Osteocyte (in vitro differentiated cells): ENCODE measurements at places on chromosomes 5 and 9. TPM values are rescaled to one million over a fixed set of nuclear protein-coding genes. Genes with fewer than 3 reads are reported as not detected.

FAM240B gene
- total RNA-seq = not detected in 2 replicates

CSF1R gene
- 1.1 and 1.2 TPM in 2 replicates for total RNA-seq

ECPAS gene
- 108 and 109 TPM in 2 replicates for total RNA-seq

ENHO gene
- 0.86 and 1.0 TPM in 2 replicates for total RNA-seq

PCDHGB1 gene
- total RNA-seq = 1.4 and 1.8 TPM in 2 replicates

DNA sequence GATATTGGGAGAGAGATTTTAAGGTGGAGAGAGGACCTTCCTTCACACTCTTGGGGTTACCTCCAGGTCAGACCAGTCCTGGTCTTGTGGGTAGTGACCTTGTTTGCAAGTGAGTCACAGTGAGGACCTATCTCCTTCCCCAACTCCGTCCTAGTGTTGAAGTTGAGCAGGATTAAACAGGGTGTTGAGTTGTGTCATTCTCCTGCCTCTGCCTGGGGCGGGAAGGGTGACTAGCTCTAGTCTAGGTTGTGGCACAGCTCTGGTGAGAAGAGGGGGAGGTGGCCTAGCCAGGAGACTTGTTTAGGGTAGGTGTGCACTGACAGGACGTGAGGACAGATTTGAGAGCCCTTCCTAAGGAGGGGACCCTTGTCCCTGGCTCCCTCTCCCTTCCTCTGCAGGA is 119.6 kb upstream of the PITX1 start:
- DNase-seq = peak; percentile 32

GRCh38 chr9:78320875-78321496 is 24.1 kb downstream of the PSAT1 start:
- DNase-seq = no peak

DNA sequence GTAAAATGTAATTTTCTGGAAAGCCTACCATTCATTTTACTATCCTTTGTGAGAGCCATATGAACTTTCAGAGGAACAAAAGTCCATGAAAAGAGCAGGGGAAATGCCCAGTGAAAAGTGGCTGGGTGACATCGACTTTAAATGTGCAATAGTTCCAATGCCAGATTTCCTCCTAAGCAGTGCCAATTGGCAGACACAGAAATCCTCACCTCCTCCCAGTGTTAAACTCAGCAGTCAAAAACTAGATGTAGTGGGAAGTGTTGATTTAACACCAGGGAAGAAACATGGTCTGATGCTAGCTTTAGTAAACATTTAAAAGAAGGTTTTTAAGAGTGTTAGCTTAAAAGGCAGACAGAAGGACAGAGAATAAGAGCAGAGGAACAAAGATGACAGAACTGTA is 2055.2 kb downstream of the MAT2B start:
- DNase-seq = no peak

DNA sequence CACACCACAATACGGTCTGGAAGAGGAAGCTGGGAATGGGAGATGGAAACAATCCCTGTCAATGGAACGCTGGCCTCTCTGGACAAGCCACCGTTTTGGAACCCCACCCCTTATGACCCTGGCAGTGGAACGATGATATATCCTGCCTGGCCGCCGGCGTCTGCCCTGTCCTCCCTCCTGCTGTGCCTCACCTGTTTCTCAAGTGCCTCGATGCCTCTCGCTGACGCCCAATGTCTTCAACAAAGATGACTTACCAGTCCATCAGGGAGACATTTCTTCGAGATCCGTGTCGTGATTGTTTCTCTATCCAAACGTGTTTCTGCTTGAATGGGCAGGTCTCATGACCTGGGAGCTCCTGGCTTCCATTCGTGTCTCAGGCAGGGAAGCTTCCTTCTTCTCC is 476.5 kb downstream of the SPATA31A7 start:
- peak; percentile 56 for DNase-seq

DNA sequence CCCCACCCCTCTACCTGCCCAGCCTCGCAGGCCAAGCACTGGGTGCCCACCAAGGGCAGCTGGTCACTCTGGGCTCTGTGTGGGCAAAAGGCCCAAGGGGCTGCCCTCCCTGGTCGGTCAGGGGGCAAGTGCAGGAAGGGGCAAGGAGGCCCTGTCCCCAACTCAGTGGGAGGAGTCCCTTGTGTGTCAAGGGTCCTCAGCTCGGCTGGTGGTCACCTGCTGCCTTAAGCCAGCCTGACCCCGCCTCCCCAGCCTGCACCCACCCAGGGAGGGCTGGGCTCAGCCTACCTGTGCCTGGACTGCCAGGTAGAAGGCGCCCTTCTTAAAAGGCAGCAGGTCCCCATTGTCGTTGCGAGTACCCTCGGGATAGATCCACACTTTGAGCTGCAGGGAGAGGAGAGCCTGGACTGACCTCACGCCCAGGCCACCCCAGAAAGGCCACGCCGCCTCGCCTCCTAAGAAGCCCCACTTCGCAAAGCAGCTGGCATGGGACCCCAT is 10.9 kb downstream of the AGPAT2 start:
- no peak for DNase-seq

GRCh38 chr9:135303280-135303647 is 176.3 kb upstream of the PPP1R26 start:
- DNase-seq = peak; percentile 69

DNA sequence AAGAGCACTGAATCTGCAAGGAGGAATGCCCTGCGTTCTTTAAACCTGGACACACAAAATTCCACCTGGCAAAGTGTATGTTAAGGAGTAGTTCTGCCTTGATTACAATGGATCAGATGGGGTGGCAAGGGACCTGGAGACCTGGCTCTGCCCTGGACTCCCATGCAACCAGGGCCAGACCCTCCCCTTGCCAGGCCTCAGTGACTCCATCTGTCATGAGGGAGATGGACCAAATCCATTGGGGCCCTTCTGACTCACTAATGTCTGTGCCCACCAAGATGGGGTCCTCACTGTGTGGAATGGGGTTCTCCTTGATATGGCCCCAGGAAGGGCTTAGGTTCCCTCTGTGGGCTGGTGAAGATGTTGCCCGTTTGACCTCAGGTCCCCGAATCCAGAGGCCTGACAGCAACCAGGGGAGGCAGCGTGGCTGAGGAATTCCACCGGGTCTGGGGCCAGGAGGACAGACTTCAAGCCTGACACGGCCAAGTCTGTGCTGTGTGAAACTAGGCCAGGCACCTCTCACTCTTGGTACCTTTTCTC is 100.3 kb downstream of the PAX5 start:
- DNase-seq = peak; percentile 72

GRCh38 chr5:130289132-130290088 is 385.1 kb downstream of the CHSY3 start:
- no peak for DNase-seq

DNA sequence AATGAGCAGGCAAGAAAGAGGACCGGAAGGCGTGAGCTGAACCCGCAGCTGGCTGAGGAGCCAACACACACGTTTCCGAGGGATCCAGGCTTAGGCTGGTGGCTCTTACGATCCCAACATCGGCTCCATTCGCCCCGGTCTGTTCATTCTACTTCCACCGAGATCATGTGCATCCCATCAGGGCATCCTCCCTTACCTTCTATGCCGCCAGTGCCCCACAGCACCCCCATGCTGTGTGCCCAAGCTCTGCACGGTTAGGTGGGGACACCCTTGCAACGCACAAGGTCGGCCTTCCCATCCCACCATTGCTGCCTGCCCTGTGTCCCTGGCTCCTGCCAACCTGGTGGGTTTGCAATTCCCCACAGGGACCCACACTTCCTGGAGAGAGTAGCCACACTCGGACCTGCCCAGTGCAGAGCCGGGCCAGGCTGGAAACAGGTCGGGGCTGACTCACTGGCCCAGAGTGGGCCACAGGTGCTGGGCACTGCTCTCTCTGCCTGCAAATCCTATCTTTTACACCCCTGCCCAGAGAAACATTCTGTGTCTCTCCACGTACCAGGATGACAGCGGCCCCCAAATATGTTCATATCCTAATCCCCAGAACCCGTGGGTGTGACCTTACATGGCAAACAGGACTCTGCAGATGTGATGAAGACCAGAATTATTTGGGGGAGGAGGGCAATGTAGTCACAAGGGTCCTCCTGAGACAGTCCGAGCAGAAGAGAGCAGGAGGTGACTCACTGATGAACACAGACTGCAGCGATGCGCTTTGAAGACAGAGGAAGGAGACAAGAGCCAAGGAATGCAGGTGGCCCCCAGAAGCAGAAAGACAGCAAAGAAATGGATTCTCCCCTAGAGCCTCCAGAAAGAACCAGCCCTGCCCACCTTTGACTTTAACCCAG is 182.2 kb downstream of the AUH start:
- peak; percentile 76 for DNase-seq

DNA sequence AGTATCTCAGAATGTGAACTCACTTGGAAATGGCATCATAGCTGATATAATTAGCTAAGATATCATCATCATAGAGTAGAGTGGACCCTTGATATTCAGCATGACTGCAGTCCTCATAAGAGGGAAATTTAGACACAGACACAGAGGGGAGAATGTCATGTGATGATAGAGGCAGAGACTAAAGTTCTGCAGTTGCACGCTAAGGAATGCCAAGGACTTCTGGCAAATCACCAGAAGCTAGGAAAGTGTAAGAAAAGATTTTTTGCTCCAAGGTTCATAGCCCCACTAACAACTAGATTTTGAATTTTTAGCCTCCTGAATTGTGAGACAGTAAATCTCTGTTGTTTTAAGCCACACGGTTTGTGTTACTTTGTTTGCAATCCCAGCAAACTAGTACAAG is 612.6 kb upstream of the ST8SIA4 start:
- no peak for DNase-seq

- no peak for DNase-seq
Observed at GRCh38 chr5:142701673-142702311, 15.9 kb upstream of the FGF1 start.

GRCh38 chr5:148981353-148981752 is 81.5 kb downstream of the SH3TC2 start:
- no peak for DNase-seq

- peak; percentile 80 for DNase-seq
Observed at GRCh38 chr5:1517838-1518237, 5.9 kb downstream of the LPCAT1 start.

DNA sequence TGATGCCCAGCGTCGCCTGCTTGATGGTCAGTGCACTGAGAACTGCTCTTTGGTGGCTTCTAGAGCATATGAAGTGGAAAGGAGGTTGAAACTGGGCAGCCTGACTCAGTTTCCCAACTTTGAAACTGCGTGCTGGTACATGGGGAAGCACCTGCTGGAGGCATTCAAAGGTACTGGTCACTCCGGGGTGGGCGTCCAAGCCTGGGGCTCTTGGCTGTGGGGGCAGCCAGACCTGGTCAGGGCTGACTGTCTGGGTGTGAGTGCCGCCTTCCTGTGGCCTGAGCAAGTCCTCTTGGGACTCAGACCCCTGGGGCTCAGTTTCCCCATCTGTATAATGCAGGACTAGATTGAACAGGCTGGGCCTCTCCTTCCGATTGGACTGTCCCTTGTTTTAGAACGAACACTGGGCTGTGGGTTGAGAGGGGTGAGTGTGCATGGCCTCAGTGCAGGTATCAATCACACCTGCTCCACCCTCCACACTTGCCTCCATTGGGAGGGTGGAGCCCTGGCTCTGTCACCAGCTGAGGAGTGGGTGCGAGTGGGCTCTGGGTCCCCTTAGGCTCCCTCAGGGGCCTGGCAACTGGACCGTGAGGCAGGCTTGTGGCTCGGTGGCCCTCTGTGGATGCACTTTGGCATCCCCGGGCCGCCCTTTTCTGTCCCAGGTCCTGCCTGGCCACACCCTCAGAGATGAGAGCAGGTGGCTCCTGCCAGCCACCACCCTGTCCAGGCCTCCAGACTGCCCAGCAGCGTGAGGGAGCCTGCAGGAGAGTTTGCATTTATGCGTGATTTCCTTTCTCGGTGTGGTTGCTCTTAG is 80.2 kb downstream of the PHF2 start:
- no peak for DNase-seq

DNA sequence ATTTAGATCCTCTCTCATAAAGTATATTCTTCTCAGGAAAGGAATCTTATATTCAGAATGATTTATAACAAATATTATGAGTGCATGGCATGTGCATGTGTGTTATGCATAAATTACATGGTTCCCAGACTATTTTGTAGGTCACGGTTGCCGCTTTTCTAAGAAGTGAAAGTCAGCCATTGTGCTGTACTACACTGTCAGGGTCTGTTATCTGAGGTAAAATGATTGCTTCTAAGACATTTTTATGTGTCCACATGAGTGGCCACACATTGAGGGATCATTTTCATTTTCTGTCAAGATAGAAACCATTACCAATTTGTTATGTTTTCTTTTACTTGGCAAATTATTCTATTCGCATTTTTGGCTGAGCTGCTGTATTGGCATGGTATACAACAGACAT is 210.8 kb downstream of the CWC27 start:
- no peak for DNase-seq

GRCh38 chr9:128927731-128928411 is 7.1 kb downstream of the PHYHD1 start:
- no peak for DNase-seq

GRCh38 chr9:95952471-95952870 is 77.0 kb downstream of the ERCC6L2 start:
- DNase-seq = no peak
